ENCODE measurements at places on chromosomes 11 and 22.

GRCh38 chr11:100705447-100705846, 18.4 kb downstream of the ARHGAP42 start:
- no peak for ATAC-seq

- ATAC-seq: no peak
These were observed 99.3 kb downstream of the CWC15 start for GRCh38 chr11:94873916-94874540.

GRCh38 chr11:100612766-100613165, 74.3 kb upstream of the ARHGAP42 start:
- ATAC-seq: peak; percentile 91

DNA sequence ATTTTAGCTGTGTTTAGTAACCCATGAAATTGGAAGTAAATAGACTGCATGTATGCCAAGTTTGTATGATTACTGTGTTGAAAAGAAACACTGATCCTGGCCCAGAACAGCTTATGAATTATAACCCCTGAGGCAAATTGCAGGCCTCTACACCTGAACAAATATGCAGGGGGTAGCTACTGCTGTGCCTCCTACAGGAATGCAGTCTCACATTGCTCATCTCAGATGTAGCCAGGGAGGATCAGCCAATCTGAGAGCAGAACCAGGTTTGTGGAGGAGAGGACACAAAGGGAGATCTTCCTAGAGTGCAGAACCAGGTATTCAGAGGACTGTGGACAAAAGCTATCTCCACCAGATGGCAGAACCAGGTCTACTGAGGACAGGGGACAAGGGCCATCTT, 442.2 kb upstream of the DDI1 start:
- peak; percentile 31 for ATAC-seq

- no peak for ATAC-seq
These were observed 34.7 kb upstream of the CSNK2A3 start for GRCh38 chr11:11387622-11388305.

All from stimulated activated memory B cell treated with anti-CD40 and anti-IgM and Interleukin-4, amounts not matched to agents 10 μg/mL and 1 μg/mL and 100 μg/mL, for 72 hours (primary cell).